ENCODE measurements at places on chromosomes 12 and 14.

DNA sequence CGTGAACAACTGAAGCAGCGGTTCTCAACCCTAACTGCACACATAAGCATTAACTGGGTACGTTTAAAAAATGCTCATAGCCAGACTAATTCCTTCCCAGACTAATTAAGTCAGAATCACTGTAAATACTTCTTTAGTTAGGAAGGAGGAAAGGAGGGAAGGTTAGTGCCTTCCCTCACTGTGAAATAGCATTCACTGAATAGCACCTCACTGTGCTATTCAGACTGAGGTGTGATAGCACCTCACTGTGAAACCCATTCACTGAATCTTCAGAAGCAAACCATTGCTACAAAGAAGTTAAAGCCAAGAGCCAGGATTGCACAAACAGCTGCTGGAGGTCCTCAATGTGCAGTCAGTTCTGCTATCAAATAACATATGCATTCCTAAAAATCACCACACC is 58.8 kb downstream of the RTN1 start:
- DNase-seq, result no peak

- DNase-seq, result no peak
Measured at GRCh38 chr14:51533160-51533559, 118.5 kb upstream of the FRMD6 start.

- no peak for DNase-seq
Measured at GRCh38 chr14:91774140-91775096, 42.5 kb upstream of the CATSPERB start.

DNA sequence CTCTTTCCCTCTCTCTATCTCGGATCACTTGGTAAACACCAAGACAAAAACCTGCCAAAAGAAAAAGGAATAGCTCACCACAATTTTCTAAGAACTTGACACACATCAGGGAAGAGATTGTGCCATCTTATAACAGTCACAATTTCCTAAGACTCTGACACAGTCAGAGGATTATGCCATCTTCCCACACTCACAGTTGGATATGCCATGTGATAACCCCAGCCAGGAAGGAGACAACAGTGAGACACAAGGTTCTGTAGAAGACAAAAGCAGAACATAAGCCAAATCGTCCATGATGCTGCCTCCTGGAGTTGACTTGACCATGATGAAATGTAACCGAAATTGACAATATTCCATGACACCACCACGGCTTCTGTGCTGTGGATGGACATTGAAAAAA is 2.8 kb upstream of the CLEC9A start:
- no peak for DNase-seq

DNA sequence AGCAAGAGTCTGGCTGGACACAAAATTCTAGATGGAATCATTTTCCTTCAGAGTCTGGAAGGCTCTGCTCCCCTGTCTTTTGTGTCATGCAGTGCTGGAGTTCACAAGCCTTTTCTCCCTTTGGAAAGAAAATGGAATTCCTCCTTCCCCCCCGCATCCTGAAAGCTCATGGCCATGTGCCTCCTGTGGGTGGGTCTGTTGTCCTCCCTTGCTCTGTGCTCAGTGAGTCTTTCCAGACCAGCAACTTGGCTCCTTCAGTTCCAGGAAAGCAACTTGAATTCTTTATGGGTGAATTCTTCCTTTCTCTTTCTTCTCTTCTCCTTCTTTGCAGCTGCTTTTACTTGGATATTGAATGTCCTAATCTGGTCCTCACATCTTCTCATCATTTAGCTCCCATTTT is 70.2 kb downstream of the TUNAR start:
- no peak for DNase-seq

- no peak for DNase-seq
Measured at GRCh38 chr14:23675906-23676305, 39.7 kb downstream of the DHRS2 start.

GRCh38 chr12:65720136-65721130 is 103.8 kb upstream of the HMGA2 start:
- no peak for DNase-seq

- no peak for DNase-seq
Measured at GRCh38 chr12:126506426-126507182, 1441.4 kb downstream of the AACS start.

- no peak for DNase-seq
Measured at GRCh38 chr14:78090864-78091263, 79.3 kb upstream of the NRXN3 start.

GRCh38 chr12:6846316-6846869 is 4.7 kb downstream of the CDCA3 start:
- no peak for DNase-seq

GRCh38 chr12:7061138-7061537 is 620 bp downstream of the C1S start:
- no peak for DNase-seq

DNA sequence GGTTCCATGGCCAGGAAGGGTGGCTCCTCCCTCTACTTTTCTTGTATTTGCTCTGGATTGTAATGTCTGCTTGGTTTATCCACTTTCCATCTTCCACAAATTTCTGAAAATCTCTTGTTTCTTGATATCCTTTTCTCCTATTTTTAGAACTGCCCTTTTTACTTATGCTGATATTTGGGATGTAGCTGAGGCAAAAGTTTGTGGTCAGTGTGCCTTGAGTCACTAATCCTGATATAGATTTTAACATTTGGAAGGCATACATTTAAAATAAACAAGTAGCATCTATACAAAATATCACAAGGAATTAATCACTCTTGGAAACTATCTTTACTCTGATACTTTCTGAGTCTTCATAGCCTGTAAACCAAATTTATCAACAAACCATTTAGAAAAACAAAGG is 11.0 kb downstream of the GRIP1 start:
- no peak for DNase-seq

- DNase-seq, result no peak
Measured at GRCh38 chr12:12473223-12473622, 89.4 kb downstream of the DUSP16 start.

DNA sequence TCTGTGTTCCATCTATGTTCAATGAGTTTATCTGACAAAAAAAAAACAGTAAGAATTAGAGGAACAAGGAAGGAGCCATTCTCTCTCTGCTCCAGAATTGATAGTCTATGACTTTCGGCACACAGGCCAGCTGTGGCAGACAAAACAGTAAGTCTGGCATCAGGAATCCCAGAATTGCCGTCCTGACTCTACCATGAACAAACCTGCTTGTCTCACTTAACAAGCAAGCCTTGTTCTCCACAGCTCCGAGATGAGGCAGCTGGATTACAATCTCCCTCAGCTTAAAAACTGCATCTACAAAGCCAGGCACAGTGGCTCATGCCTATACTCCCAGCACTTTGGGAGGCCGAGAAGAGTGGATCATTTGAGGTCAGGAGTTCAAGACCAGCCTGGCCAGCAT is 153.6 kb upstream of the TMCC3 start:
- DNase-seq, result no peak

DNA sequence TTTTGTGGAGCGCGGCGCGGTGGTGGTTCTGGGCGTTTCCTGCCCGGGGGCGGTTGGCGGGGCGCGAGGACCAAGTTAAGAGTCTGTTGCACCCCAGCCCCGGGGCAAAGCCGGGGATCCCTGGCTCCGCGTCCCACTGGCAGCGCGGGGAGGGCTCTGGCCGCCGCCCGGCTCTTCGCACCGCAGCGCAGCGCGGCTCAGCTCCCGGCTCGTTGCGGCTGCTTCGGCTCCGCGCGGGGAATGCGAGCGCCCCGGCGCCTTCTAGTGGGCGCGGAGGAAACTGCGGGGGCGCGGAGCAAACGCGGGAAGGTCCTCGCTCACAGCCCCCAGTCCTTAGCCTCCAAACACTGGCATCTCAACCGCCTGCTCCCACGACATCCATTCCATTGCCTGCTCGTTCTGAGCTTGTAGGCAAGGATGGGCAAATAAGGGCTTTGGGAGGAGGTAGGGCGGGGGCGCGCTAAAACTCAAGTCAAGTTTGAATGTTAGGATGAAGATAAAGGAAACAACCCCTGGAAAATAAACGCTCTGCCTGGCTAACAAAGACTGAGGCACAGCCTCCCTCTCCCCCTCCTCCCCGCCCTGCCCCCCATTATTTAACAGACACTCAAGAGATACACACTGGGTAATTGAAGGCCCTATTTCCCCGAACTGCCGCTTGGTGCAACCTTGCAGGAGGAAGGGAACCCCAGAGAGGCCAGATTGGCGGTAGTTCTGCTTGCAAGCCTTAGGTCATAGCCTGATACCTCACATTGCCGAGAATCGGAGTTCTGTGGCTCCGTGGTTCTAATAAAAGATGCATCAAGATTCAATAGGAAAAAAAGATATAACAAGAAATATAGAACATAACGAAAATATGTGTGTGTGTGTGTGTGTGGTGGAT is at the start of gene B4GALNT1:
Gene B4GALNT1, minus strand, starts transcription at position 244 of the 883 bp plus-strand sequence. CDS start 1,069 bp downstream, outside the sequence.
- peak; percentile 47 for DNase-seq

DNA sequence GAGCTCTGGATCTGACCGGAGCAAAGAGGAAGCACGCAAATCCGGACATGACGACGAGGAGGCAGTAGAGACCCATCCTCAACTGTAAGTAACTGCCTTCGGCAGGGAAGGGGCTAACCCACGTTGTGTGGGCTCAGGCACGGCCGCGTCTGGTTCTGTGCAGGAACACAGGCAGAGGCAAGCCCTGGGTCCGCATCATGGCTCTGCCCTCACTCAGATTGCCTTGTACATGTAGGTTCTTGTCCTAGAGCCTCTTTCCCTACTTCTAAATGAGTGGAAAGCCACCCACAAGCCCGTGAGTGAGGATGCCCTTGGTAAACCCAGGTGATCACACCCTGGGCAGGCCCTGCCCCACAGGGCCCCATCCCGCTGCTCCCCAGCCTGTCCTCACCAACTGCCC is 8.9 kb upstream of the RPLP0 start:
- no peak for DNase-seq

- DNase-seq, result no peak
Measured at GRCh38 chr14:67393689-67394088, 18.3 kb downstream of the PLEK2 start.

- peak; percentile 43 for DNase-seq
Measured at GRCh38 chr12:4763549-4763948, 43.3 kb downstream of the GALNT8 start.

DNA sequence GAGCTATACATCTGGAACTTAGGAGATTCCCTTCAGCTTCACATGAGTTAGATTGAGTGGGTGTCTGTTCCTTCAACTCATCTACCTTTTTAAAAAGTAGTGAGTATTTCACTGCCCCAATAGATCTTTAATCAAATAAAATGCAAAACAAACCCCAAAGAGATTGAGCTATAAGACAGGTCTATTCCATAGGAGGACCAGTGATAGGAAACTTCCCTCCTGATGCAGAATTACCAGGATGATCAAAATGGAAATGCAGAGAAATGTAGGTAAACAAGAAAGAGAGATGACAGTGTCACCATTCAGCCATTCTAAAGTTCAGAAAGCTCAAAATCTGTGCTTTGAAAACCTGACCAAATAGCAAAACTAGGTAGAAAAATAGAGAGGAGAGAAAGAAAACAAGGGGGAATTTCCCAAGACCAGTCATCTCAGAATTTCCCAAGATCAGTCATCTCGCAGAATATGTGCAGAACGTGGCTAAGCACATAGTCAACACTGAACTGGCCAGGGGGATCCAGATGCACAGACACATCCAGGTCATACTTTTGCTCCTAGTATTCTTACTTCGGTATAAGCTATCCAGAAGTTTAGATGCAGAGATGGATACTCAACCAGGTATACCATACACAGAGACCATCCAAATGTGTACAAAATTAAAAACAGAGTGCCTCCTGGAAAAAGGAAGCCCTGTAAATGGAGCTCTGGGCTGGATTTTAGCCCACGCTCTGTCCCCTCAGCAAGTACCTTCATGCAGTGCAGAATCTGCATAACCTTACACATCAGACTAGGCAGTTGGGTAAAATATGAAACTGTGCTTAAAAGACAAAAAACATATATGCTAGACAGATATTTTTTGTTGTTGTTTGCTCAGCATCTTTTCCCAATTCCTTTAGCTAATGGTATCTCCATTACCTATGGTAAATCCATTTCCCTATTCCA is 27.4 kb downstream of the SLC41A2 start:
- no peak for DNase-seq

GRCh38 chr14:73634011-73634833 is 10.6 kb upstream of the DNAL1 start:
- DNase-seq, result no peak

GRCh38 chr12:106135075-106135474 is 3.7 kb downstream of the NUAK1 start:
- DNase-seq, result no peak

DNA sequence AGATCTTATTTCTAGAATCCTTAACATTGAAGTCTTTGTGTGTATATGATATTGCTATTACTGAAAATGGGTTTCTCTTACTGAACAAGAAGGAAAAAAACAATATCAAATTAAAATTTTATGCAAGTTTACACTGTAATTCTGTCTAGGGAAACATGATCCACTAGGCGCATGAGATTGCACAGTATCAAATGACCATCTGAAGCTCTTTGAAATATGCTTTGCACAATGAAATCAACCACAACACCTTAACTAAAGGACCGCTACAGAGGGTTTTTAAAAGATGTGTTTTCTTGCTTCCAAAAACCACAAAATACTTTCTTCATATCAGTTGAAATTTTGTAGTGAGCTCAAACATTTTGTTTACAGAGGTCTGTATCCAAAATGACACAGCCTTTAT is 15.1 kb upstream of the KERA start:
- DNase-seq, result peak; percentile 31

Measured in NCI-H526 treated with DMSO at 0.1 percent for 48 hours (cell line).